Left ventricle myocardium inferior (tissue), 1 donor: ENCODE measurements at places on chromosomes 7 and 10.

- no peak for DNase-seq
Observed at GRCh38 chr7:116145245-116145852, 65.0 kb upstream of the TES start.

GRCh38 chr10:44899450-44900080 lies 11.6 kb upstream of the TMEM72 start:
- no peak for DNase-seq

- DNase-seq = no peak
Observed at GRCh38 chr10:10819206-10819856, 198.3 kb upstream of the CELF2 start.

- peak; percentile 84 for DNase-seq
Observed at GRCh38 chr10:102229810-102230263, 3.7 kb downstream of the ELOVL3 start.

GRCh38 chr10:118918587-118918986 lies 110.9 kb upstream of the NANOS1 start:
- no peak for DNase-seq

- no peak for DNase-seq
Observed at GRCh38 chr10:96863922-96864543, 31.9 kb downstream of the LCOR start.

DNA sequence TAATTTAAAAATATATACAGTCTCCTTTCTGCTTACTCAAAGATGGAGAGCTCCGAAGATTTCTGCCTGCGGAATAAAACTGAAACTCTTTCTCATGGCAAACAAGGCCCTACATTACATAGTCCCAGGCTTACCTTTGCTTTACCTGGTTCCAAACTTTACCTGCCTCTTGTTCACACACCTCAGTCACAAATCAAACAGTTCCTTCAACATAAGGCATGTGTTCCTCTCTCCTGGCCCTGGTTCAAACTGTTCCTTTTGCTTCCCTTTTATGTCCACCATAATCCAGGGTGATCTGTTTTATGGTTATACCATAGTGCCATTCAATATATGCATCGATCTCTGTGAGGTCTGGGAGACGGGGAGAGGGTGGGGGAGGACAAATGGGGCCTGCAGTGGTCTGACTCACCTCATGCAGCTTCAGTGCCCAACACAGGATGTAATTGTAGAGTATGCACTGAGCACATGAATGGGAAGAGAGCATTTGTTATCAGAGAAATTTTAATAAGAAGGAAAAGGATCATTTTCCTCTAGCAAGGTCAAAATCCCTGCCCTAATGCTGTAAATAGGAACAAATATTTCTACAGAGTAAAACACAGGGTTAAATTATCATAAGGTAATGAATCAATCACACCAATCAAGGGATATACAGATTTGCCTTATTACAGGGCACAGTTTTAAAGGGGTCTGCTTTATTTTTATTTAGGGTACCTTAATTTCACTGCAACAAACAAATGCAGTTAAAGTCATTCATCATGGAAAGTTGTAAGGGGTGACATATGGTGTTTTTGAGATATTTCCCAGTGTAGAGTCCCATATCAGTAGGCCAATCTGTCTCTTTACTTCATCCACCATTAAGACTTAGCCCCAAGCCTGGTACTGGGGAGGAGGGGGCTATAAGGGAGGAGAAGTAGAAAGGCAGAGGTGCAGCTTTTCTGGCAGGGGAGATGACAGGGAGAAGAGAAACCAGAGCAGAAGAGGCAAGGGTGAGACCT lies 88.8 kb upstream of the PDE1C start:
- DNase-seq = no peak

- DNase-seq = no peak
Observed at GRCh38 chr10:28385748-28386502, 83.1 kb upstream of the MPP7 start.

DNA sequence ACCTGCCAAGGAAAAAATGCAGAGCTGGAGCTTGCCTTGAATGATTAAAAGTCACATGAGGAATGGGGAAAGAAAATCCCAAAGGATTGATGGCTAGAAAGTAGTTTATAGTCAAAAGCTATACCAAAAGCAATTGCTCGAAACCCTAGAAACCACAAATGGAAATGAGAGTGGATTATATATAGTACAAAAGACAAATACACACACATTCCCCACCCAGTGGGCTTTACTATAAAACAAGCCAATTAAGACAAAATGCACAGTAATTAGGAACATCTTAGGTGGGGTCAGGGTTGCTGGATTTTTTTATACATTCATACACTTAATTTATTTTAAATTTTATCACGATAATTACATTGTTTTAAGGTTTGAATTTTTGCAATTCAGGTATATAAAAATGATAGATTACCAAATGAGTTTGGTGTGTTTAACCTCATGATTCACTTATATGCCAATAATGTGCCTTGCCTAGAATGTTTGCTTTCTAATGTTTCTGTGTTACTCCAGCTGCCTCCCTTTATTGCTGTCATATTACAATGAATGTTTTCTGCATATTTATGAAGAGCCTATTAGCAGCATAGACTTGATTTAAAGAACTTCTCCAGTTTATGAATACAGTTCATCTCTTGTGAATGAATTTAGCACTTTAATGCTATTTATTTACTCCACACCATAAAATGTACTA lies 421.3 kb downstream of the EXOC4 start:
- DNase-seq = no peak
